ENCODE measurements at places on chromosomes 1 and 21. TPM values are rescaled to one million over a fixed set of nuclear protein-coding genes. Genes with fewer than 3 reads are reported as not detected.
A peak's percentile ranks its signal among the peaks of the same experiment; 100 is the strongest.

- H3K27me3 ChIP-seq: no peaks in the 10 kb centered on the region
- H3K36me3 ChIP-seq: peaks cover 4% of the 10 kb centered on the region
- no peak overlapping the region for H3K27ac ChIP-seq
- DNase-seq: no peak
Measured at GRCh38 chr21:26877018-26877417, 31.8 kb upstream of the ADAMTS1 start.

DNA sequence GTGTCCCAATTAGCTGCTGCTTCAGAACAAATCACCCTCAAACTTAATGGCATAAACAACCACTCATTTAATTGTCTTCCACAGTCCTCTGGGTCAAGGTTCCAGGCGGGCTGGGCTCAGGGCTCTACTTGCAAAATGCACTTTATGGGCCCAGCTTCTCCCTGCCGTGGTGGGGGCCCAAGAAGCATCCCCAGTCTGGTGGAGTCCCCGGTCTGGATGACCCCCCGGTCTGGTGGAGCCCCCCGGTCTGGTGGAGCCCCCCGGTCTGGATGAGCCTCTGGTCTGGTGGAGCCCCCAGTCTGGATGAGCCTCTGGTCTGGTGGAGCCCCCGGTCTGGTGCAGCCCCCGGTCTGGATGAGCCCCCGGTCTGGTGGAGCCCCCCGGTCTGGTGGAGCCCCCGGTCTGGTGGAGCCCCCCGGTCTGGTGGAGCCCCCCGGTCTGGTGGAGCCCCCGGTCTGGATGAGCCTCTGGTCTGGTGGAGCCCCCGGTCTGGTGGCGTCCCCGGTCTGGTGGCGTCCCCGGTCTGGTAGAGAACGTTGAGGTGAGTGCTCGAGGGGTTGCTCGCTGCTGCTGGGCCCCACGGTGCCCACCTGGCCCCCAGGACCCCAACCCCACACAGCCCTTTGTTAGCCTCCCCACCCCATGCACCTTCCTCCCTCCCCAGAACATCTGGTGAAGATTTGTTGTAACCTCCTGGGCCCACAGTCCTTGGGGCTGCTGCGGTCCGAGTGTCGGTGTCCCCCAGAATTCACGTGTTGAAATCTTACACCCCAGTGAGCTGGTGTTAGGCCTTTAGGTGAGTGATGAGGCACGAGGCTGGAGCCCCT is 33.8 kb downstream of the POFUT2 start:
- H3K4me1 ChIP-seq: peaks cover 16% of the 10 kb centered on the region
- H3K36me3 ChIP-seq: peaks cover 4% of the 10 kb centered on the region
- no peak overlapping the region for H3K27ac ChIP-seq
- H3K4me3 ChIP-seq: no peak overlapping the region

GRCh38 chr1:53512807-53513755 is 53.9 kb downstream of the DMRTB1 start:
- H3K36me3 ChIP-seq: no peaks in the 10 kb centered on the region
- peaks cover 10% of the 10 kb centered on the region for H3K27me3 ChIP-seq
- no peak overlapping the region for H3K4me3 ChIP-seq
- no peak for DNase-seq
- no peak overlapping the region for H3K27ac ChIP-seq
- H3K4me1 ChIP-seq: peaks cover 9% of the 10 kb centered on the region

DNA sequence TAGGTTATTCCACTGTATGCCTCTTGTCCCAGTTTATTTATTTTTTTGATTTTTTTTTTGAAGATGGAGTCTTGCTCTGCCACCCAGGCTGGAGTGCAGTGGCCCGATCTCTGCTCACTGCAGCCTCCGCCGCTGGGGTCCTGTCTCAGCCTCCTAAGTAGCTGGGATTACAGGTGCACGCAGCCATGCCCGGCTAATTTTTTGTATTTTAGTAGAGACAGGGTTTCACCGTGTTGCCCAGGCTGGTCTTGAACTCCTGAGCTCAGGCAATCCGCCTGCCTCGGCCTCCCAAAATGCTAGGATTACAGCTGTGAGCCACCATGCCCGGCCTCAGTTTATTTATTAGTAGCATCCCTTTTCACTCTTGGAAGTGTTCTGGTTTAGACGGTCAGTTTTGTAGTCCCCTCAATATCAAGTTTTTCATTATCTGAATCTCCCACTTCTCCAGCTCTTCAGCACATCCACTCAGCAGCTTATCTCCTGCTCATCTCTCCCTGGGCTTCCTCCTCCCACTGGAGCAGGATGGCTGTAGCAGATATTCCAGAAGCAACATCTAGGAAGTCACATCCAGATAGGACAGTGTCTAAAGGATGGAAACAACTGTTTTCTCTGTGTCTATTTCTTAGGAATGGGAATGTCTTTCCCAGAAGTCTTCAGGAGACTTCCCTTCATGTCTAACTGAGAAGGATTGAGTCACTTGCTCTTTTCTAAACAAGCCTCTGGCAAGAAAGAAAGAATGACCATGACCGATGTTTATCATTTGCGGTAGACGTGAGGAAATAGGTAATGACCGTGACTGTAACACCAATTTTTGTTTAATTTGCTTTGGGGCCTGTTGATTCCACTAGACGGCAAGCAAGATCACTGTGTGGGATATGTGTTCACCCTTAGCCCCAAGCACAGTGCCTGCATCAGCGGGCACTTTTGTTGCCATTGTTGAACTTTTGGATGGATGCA is 14.4 kb downstream of the CCDC190 start:
- peak overlapping the region; percentile 58 for H3K4me3 ChIP-seq
- peaks cover 32% of the 10 kb centered on the region for H3K4me1 ChIP-seq
- peaks cover 8% of the 10 kb centered on the region for H3K27me3 ChIP-seq
- H3K27ac ChIP-seq: peak overlapping the region; percentile 81
- H3K36me3 ChIP-seq: no peaks in the 10 kb centered on the region
- DNase-seq: peak; percentile 94

DNA sequence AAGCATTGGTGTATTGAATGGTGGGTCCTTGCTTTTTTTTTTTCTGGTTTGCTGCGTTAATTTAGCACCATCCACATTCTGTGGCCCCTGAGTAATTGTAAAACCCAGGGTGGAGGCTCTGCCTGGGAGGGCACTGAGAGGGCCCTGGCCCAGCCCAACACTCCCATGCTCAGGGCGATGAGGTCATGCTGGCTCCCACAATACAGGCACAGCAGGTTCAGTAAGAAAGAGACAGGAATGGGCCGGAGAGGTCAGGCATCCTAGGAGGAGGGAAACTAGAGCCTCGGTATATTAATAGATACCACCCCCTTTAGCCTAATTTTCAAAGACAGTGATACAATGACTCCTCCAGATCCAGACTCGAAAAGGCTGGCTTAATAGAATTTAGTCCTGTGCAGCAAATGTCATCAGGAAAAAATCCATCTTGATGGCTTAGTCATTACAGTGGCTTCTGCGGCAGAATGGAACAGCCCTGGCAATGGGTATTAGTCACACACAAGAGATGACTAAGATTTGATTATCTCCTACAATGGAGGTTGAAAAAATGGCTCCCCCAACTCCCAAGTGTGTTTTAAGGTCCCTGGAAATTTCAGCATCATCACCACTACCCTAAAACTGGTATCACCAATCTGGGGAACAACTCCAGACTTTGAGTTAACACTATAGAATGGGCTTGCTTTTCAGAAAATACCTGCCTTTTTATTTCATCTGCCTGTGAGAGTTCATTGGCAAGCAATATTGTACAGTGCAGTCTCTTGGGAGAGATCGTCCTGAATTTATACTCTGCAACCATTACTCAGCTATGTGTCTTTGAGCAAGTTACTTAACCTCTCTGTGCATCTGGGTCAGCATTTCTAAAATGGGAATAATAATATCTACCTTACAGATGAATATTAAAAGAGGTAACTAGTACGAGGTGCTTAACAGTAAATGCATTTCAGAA is 43.9 kb upstream of the LYST start:
- peak overlapping the region; percentile 79 for H3K27ac ChIP-seq
- peaks cover 4% of the 10 kb centered on the region for H3K27me3 ChIP-seq
- no peaks in the 10 kb centered on the region for H3K36me3 ChIP-seq
- H3K4me1 ChIP-seq: peaks cover 79% of the 10 kb centered on the region
- peak overlapping the region; percentile 80 for H3K4me3 ChIP-seq

DNA sequence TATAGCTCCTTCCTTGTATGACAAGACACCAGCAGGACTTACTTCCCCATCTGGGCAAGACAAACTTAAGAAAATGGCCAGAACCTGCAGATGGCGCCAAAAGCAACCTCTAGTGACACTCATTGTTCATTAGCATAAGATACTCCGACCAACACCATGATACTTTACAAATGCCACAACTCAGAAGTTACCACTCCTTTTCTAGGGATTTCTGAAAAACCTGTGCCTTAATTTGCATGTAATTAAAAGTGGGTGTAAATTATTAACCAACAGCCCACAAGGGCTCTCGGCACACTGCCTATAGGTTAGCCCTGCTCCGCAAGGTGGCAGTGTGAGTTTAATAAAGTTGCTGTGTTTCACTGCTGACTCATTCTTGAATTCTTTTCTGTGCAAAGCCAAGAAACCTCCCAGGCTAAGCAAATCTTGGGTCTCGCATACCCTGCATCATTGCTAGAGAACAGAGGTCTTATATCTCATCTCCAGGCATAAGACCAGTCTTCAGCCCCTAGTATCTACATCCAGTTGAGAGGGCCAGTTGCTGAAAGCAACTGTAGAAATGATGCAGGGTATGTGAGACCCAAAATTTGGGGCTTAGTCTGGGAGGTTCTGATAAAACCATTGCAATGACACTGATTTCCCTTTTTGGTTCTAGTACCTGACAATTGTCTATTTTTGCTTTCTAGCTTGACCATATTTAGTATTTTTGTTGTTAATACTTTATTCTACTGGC is 86.4 kb downstream of the FAF1 start:
- H3K27ac ChIP-seq: no peak overlapping the region
- H3K4me3 ChIP-seq: no peak overlapping the region
- H3K4me1 ChIP-seq: peaks cover 13% of the 10 kb centered on the region
- H3K36me3 ChIP-seq: no peaks in the 10 kb centered on the region
- DNase-seq: peak; percentile 21

DNA sequence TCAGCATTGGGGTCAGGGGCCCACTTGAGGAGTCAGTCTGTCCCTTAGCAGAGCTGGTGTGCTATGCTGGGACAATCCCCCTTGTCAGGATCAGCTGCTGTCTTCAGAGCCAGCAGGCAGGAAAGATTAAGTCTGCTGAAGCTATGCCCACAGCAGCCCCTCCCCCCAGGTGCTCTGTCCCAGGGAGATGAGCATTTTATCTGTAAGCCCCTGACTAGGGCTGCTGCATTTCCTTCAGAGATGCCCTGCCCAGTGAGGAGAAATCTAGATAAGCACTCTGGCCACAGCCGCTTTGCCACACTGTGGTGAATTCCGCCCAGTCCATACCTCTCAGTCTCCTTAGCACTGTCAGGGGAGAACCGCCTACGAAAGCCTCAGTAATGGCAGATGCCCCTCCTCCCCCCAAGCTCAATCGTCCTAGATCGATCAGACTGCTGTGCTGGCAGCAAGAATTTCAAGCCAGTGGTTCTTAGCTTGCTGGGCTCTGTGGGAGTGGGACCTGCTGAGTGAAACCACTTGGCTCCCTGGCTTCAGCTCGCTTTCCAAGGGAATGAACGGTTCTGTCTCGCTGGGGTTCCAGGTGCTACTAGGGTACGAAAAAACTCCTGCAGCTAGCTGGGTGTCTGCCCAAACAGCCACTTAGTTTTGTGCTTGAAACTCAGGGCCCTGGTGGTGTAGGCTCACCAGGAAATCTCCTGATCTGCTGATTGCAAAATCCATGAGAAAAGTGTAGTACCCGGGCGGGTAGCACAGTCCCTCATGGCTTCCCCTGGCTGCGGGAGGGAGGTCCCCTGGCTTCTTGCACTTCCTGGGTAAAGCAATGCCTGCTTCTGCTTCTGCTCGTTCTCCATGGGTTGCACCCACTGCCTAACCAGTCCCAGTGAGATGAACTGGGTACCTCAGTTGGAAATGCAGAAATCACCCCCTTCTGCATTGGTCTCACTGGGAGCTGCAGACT is 25.1 kb upstream of the TP53BP2 start:
- no peak overlapping the region for H3K4me3 ChIP-seq
- no peak for DNase-seq
- peaks cover 47% of the 10 kb centered on the region for H3K27me3 ChIP-seq
- H3K4me1 ChIP-seq: peaks cover 19% of the 10 kb centered on the region
- H3K27ac ChIP-seq: no peak overlapping the region
- H3K36me3 ChIP-seq: peaks cover under 1% of the 10 kb centered on the region

DNA sequence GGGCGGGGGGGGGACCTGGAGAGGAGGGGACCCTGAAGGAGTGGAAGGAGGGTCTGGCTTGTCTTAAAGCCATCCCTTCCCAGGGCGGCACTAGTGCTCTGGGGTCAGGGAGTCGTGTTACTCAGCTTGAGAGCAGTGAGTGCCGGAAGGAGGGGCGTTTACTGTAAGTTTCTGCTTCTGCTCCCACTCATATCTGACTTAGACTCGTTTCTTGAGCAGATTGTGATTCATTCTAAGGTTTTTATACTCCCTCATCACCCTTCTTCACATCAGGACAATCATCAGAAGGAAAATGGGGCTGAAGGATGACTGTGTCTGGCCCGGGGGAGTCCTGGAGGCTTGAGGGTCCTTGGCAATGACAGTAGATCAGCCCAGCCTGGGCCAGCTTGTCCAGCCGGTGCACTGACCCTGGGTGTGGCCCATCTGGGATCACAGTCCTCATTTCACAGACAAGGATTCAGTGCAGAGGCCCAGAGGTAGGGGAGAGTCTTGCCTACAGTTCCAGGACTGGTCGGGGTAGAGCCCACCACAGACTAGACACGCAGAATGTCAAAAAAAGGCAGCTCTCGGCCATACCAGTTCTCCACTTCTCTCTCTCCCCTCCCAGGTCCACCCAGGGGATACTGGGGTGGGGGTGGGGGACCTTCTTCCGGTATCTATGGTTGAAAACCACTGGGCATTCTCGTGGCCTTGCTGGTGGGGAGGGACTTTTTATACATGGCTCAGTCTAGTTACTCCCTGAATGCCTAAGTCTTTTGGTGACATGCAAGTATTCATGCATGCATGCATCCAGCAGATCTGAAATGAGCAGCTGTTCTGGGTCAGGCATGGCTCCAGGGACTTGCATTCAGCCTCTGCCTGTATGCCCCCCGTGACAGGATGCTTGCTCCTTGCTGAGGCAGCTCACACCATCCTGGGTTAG is 5.1 kb downstream of the TNFRSF8 start:
- H3K36me3 ChIP-seq: no peaks in the 10 kb centered on the region
- peaks cover 24% of the 10 kb centered on the region for H3K4me1 ChIP-seq
- peak overlapping the region; percentile 67 for H3K27ac ChIP-seq
- peak overlapping the region; percentile 73 for H3K4me3 ChIP-seq
- peaks cover 21% of the 10 kb centered on the region for H3K27me3 ChIP-seq

BCAR3 gene
- 58.9 TPM for total RNA-seq

KIF14 gene
- 10.2 TPM for total RNA-seq

CFAP141 gene
- total RNA-seq: not detected

AKR7A3 gene
- 0.17 TPM for total RNA-seq

PPFIA4 gene
- 0.58 TPM for total RNA-seq

S100A8 gene
- not detected for total RNA-seq
